ENCODE measurements at places on chromosomes 6 and 20.

DNA sequence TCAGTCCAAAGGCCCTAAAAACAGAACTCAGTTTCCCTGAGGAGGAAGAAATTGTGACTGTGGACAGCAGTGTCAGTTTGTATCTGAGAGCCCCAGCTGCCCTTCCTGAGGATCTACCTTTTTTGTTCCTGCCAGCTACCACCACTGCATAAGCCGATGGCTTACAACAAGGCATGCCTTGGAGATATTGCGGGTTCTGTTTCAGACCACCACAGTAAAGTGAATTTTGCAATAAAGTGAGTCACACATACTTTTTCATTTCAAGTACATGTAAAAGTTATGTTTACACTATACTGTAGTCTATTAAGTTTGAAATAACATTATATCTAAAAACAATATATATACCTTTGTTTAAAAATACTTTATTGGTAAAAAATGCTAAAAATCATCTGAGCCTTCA lies 9.6 kb upstream of the CST3 start:
- DNase-seq, result no peak

DNA sequence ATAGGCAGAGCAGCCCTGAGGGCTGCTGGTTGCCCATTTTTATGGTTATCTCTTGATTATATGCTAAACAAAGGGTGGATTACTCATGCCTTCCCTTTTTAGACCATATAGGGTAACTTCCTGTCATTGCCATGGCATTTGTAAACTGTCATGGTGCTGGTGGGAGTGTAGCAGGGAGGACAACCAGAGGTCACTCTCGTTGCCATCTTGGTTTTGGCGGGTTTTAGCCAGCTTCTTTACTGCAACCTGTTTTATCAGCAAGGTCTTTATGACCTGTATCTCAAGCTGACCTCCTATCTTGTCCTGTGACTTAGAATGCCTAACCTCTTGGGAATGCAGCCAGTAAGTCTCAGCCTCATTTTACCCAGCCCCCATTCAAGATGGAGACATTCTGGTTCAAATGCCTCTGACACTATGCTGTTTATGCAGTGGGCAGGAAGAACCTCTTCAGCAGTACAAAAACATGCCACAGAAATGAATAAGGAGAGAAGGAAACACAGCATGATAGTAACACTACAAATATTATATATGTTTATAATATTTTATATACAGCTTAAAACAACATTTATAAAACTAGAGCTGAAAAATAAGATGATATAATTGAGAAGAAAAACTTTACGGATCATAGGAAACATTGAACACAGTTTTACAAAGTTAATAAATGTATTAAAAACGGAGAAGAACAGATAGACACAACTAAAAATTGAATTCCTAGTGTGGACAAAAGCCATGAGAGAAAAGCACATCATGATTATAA lies 58.9 kb upstream of the SAMD5 start:
- no peak for DNase-seq

DNA sequence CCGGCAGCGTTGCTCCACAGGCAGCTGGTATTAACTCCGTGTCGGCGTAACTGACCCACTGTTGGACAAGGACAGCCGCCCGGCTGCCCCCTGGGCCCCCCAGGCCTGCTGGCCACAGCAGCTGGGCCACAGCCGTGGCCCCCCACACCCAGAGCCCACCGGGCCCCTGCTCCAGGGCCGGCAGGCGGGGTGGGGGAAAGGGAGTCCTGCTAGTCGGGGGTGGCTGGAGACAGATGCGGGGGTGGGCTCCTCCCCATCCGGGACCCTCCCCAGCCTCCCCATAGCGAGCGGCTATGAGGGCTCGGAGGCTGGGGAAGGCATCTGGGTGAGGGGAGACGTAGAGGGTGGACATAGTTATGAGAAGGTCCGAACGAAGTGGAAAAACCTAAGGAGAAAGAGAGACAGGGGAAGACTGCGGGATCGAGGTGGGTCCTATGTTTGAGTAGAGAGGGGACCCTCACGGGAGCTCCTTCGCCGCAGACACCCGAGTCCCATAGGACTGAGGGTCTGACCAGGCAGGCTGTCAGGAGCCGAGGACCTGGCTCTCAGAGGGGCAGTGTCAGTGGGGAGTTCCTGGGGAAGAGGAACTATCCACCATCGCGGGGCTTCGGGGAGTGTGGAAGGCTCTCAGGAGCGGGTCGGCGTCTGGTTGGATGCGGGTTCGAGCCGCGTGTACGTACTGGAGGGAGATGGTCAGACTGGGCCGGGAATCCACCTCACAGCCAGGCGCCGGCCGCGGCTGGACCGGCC lies 511 bp downstream of the VARS1 start:
- DNase-seq, result no peak

GRCh38 chr6:47485491-47486135 lies 8.0 kb downstream of the CD2AP start:
- DNase-seq, result no peak

DNA sequence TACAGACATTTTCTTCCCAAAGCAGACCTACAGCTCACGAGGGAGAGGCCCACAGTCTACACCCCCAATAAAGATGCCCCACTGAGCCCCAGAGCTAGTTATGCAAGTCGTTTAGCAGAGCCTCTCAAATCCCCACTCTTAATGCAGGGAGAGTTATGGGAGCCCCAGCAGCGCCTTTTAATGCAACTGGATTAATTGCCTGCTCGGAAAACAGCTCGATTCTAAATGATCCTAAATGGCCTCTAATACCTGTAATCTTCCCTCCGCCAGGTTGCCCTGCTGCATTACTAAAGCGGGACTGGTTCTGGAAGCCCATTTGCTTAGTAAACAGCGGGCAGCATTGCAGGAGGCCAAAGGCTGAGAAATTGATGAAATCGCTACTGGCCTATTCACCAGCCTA lies 656.9 kb downstream of the PTPRT start:
- DNase-seq, result no peak

- peak; percentile 77 for DNase-seq
These were observed at the start of gene PXDC1 for GRCh38 chr6:3751077-3751729. Gene PXDC1 (minus strand): TSS chr6:3751713. CDS start chr6:3751531, 182 bp downstream.

GRCh38 chr6:110784610-110784979 lies 30.7 kb downstream of the CDK19 start:
- DNase-seq, result no peak

- no peak for DNase-seq
These were observed 102.4 kb downstream of the AHI1 start for GRCh38 chr6:135395136-135395535.

DNA sequence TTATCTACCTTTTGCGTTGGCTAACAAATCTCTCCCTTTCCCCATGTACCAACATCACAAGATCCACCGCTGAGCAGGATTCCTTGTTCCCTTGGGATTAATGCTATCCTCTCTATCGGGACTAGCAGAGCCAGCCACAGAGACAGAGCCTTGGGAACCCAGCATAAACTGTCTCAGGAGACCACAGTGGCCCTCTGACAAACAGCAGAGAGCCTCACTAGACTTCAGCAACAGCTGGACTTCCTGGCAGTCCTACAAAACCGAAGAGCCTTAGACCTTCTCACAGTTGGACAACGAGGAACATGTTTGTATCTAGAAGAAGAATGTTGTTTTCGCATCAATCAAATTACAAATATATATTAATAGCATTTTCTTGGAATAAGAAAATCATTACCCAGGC lies 39.6 kb upstream of the POU5F1 start:
- peak; percentile 50 for DNase-seq

DNA sequence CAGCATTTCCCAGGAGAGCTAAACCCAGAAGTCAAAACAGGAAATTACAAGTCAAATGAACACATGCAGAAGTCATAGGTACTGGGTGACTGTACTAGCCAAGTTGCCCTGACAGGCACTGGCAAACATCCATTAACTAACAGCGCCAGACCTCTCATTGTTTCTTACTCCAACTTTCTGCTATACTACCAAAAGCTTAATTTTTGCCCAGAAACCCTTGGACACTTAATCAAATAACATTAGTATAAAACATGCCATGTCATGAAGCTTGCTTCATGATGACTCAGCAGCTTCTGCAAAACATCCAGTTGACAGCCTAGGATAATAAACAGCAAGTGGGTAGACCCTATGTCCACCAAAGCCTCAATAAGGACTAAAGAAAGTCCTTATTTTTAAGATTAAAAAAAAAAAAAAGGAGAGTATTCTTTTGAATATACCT lies 3.5 kb downstream of the NUP153 start:
- DNase-seq, result peak; percentile 58

- no peak for DNase-seq
These were observed 33.0 kb downstream of the FOXP4 start for GRCh38 chr6:41579088-41579610.

DNA sequence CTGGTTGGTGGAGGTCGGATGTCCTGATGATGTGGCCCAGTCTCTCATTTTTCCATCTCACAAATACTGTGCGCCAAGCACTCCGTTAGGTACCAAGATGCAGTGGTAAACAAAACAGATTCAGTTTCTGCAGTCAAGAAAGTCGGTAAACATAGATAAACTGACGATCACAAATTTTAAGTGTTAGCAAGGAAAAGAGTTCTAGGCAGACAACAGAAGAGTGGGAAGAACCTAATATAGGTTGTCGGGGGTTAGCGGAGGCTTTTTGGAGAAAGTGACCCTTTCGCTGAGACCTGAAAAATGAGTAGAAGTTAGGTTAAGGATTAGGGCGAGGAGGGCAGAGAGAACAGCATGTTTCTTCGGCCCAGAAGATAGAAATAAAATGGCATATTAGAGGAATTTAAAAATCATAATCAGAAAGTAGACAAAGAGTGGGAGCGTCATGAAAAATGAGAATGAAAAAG lies 514 bp downstream of the ORC3 start:
- DNase-seq, result no peak

GRCh38 chr20:56552911-56553629 lies 20.0 kb downstream of the FAM209B start:
- DNase-seq, result no peak

GRCh38 chr6:108078191-108078590 lies 3.6 kb upstream of the OSTM1 start:
- DNase-seq, result no peak

- DNase-seq, result no peak
These were observed 77.0 kb upstream of the NT5E start for GRCh38 chr6:85372915-85373270.
